ENCODE measurements at places on chromosomes 16 and 17.

GRCh38 chr17:81003711-81004475 lies 12.3 kb downstream of the CHMP6 start:
- DNase-seq, result no peak

DNA sequence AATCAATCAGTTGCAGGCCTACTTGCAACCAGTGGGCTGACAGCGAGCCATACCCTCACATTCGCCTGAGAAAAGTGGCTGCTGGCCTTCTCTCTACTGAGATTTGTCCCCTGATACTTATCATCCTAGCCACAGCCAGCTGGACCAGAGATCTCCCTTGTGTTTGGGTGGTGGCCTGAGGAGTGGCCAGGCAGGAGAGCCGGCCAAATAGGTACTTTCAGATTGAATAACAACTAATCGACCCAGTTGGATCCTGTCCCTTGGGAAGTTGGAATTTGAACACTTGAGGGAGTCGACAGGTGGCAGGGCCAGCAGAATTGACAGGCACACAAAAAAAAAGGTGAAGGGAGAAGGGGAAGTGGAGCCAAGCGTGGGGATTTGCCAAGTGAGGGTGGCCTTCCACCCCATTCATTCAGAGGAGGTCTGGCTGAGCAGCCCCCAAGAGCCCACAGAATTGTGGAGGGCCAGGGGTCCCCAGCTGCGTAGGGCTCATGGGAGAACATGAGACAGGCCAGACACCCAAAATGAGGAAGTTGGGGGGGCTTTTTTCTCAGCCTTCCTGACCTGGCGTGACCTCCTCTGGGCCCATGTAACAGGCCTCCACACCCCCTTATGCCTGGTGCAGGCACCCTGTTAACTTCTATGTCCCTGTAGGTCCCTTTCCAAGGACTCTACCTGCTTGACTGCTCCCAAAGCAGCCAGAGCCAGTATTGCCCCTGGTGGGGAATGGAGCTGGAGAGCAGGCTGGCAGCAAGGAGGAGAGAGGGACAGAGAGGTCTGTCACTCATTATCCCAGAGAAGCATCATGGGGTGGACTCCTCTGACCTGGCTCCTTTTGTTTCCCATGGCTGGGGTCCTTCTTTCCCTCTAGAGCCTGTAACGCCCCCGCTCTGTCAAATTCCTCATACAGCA lies 2.9 kb upstream of the RANGRF start:
- DNase-seq, result no peak

- DNase-seq, result no peak
Measured at GRCh38 chr17:64319531-64319930, 56.5 kb upstream of the TEX2 start.

- no peak for DNase-seq
Measured at GRCh38 chr16:87580855-87581261, 21.4 kb upstream of the JPH3 start.

GRCh38 chr16:86092586-86093480 lies 193.9 kb downstream of the IRF8 start:
- DNase-seq, result no peak

DNA sequence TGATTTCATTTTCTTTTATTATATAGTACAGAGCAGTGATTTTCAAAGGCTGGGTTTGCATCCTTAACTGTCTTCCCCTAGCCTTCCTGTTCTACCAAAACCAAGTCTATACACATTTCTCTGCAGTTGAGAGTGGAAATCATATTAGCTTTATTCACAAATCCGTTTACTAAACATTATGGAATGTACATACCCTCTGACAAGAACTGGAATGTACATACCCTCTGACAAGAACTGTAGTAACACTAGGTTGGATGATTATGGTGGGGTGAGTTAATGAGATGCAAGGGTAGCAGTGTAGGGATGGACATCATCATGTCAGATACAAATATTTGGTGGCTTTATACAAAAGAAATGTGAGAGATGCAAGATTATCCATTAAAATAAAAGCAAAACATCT lies 154.8 kb downstream of the CYB561 start:
- DNase-seq, result no peak

GRCh38 chr16:8967132-8967821 lies 3.6 kb upstream of the USP7 start:
- no peak for DNase-seq

DNA sequence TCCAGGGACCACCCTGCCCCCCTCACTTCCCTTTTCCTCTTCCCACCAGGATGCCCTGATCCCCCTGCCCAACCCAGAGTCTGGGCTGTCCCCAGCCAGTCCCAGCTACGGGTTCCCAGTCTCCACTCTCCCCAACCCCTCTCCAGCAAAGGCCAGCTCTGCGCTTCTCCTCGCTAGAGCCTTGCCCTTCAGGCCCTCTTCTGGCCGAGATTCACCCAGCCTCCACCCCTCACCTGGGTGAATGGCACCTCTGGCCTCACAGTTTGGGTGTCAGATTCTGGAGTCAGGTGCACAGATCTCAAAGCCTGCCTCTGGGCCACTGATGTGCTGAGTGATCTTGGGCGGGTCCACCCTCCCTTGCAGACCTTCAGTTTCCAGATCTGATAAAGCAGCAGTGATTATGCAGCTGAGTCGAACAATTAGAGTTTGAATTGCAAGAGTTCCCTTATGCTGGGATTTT lies 185.6 kb upstream of the TNRC6C start:
- peak; percentile 2 for DNase-seq

DNA sequence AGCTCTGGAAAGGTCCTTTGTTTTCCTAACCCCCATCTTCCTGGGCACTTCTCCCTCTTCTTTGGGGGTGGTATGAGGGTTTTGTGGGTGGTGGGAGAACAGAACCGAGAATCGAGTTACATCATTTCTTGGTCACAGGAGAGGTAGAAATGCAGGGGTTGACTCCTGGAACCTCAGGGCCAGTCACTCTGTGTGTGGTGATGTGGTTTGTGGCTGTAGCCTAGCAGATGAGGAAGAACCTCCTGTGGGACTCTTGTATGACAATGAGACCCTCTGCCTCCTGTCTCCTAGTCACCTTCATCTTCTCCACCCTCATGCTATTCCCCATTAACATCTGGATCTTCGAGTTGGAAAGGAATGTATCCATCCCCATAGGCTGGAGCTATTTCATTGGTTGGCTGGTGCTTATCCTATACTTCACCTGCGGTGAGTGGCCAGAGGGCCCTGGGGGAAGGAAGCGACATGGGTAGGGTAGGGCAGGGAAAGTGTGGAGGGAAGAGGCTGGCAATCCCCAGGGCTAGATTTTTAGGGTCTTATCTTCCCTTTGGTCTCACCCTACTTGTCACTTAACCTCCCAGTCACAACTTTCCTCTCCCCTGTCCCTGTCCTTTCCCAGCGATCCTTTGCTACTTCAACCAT lies 5.5 kb downstream of the ODF4 start:
- no peak for DNase-seq

DNA sequence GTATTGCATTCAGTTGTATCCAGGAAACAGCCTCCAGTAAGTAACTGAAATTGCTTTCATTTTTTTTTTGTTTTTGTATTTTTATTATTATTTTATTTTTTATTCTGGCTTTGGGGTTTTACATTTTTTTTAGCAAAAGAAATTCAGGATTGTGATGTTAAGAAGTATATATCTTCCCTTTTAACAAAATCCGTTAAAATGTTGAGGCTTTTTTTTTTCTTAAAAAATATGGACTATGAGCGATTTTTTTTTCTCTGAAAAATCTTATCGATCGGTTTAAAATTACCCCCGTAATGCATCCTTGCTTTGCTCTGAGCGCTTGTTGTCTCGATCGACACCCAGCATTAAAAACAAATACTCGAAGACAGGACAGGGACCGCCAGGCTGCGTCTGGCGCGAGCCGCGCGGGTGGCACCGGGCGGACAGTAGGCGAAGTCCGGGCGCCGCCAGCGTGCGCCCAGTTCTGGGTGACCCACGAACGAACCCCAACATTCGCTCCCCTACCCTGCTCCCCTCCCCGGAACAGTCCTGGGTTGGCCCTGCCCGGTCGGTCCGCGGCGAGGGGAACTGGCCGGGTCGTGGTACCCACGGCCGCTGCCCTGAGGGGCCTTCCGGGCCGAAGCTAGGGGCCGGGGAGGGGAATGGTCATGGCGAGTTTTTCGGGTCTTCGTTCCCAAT lies 482 bp downstream of the BAHCC1 start:
- no peak for DNase-seq

GRCh38 chr17:8629371-8630226 lies 926 bp downstream of the MYH10 start:
- no peak for DNase-seq

- DNase-seq, result no peak
Measured at GRCh38 chr17:54980375-54980774, 11.8 kb downstream of the STXBP4 start.

DNA sequence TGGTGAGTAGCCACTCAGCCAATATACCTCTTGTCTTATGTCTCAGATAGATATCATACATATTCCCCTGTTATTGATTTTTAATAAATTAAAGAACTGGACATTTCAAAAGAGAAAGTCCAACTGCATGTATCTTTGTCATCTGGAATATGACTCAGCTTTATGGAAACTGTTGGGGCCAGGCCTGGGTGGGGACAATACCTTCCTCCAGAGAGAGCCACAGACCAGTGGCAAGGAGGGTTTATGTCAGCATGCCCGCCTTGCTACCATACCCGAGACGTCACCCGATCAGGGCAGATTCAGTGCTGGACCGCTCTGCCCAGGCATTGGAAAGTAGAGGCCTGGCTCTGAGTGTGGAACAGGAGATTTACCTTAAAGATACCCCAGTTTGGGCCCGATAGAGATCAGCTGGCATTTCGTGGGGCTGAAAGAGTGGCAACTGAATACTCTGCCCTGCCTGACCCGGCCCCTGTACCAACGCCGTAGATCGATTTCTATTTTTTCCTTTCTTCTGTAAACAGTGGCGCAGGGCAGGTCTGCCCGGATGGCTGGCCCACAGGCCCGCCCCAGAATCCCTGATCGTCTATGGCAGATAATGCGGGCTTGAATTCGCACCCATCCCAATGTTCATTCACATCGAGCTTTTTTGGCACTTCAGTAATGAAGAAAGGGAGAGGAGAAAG lies 158.6 kb downstream of the SALL1 start:
- DNase-seq, result no peak

GRCh38 chr17:80800481-80801391 lies 190.9 kb upstream of the CHMP6 start:
- no peak for DNase-seq

GRCh38 chr16:17098685-17099084 lies 372.1 kb downstream of the XYLT1 start:
- DNase-seq, result no peak

- no peak for DNase-seq
Measured at GRCh38 chr17:60857556-60858080, 180.0 kb downstream of the BCAS3 start.

GRCh38 chr16:23120562-23120961 lies 28.7 kb downstream of the USP31 start:
- no peak for DNase-seq

- DNase-seq, result peak; percentile 83
Measured at GRCh38 chr16:81737885-81738536, 41.1 kb upstream of the PLCG2 start.

DNA sequence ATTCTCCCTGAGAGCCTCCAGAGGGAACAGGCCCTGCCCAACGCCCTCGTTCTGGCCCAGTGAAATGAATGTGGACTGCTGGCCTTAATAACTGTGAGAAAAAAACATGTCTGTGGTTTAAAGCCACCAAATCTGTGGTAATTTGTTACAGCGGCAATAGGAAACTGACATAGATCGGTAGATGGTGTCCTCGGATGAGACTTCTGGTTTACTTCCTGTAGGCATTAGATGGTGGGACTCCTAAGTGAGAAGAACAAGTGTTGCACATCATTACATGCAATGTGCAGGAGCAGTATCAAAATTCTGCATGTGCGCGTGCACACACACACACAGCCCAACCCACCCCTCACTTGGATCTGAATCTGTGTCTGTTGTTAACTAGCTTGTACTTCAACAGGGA lies 42.0 kb downstream of the CDK5R1 start:
- DNase-seq, result no peak

DNA sequence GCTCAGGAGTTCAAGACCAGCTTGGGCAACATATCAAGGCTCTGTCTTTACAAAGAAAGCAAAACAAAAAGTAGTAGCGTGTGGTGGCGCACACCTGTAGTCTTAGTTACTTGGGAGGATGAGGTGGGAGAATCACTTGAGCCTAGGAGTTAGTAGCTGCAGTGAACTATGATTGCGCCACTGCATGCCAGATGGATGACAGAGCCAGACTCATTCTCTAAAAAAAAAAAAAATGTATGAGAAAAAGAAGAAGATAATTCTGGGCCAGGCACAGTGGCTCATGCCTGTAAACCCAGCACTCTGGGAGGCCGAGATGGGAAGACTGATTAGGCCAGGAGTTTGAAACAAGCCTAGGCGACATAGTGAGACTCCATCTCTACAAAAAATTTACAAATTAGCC lies 28.5 kb downstream of the STAT5B start:
- DNase-seq, result no peak

- DNase-seq, result no peak
Measured at GRCh38 chr16:78278056-78278450, 178.6 kb downstream of the WWOX start.

DNA sequence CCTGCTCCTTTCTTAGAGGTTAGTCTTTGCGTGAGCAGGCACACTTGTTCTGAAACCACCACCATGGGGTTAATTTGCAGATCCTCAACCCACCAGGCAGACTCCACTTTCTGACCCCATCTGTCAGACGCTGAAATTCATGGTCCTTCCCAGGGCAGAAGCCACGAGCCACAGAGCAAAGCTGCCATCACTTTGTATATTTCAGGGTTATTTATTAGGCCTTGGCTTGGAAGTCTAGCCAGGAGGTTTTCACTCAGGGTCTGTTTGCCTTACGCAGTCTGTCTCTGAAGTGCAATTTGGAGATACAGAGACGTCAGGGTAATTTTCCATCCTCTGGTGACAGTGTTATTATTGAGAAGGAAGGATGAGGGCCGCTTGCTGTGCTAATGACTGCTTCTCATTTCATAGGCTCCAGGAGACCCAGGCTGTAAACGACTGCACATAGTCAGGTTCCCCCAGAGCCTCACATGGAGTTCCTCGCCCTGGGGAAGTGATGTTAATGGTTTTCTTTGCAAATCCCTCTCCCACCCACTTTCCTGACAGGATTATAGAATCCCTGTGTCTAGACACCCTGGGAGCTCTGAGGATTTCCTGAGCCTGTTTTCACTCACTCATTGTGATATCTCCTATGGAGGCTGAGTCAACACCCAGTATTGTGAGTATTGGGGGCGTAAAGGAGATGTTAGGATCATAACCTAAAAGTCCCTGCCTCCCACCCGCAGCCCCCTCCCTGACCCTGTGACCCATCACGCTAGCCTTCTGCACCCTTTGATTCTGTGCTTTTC lies 269.0 kb downstream of the ABCC12 start:
- no peak for DNase-seq

DNA sequence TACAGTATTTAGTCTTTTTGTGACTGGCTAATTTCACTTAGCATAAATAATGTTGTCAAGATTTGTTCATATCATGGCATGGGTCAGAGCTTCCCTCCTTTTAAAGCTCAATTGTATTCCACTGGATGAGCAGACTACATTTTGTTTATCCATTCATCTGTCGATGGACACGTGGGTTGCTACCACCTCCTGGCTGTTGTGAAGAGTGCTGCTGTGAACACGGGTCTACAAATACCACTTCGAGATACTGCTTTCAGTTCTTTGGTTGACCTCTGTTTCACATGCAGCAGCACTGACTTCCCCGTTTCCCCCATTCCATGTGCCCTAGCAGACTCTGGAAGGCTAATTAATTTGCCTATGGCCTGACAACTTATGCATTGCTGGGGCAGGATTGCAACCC lies 285.4 kb downstream of the SHISA9 start:
- no peak for DNase-seq
